Fibroblast of skin of right biceps (primary cell): ENCODE measurements at places on chromosomes 7 and 10.
A peak's percentile ranks its signal among the peaks of the same experiment; 100 is the strongest.

- no peak for DNase-seq
These were observed 23.5 kb downstream of the CPEB3 start for GRCh38 chr10:92267343-92267742.

DNA sequence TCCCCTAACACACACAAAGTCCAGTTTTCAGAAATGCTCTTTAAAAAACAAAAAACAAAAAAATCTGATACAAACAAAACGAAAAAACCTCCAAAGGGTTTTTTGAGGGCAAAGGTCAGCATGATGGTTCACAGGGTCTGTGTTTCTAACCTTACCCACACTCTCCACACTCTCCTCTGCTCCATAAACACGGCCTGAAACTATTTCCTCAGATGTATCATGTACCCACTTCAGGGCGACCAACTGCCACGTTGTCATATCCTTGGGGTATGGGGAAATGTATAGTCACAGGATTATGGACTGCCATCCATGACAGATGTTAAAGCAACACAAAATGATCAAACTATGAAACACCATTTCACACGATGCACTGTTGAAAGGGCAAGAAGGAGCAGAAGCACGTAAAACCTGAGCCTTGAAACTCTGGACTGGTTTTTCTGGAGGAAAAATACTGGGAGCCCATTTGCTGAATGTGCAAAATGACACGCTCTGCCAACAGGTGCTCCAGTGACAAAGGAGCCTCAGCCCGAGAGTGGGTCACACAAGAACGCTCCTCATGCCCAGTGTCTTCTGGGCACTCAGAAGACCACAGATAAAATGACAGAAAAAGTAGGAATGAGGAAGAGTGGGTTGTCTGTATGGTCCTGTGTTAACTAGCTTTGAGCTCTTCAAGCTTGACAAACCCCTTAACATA lies 15.8 kb downstream of the NAPEPLD start:
- no peak for DNase-seq

- DNase-seq = peak; percentile 14
These were observed 60.4 kb downstream of the ADD3 start for GRCh38 chr10:110067960-110068770.

- DNase-seq = peak; percentile 45
These were observed 171.5 kb downstream of the AKR1D1 start for GRCh38 chr7:138247568-138248333.

DNA sequence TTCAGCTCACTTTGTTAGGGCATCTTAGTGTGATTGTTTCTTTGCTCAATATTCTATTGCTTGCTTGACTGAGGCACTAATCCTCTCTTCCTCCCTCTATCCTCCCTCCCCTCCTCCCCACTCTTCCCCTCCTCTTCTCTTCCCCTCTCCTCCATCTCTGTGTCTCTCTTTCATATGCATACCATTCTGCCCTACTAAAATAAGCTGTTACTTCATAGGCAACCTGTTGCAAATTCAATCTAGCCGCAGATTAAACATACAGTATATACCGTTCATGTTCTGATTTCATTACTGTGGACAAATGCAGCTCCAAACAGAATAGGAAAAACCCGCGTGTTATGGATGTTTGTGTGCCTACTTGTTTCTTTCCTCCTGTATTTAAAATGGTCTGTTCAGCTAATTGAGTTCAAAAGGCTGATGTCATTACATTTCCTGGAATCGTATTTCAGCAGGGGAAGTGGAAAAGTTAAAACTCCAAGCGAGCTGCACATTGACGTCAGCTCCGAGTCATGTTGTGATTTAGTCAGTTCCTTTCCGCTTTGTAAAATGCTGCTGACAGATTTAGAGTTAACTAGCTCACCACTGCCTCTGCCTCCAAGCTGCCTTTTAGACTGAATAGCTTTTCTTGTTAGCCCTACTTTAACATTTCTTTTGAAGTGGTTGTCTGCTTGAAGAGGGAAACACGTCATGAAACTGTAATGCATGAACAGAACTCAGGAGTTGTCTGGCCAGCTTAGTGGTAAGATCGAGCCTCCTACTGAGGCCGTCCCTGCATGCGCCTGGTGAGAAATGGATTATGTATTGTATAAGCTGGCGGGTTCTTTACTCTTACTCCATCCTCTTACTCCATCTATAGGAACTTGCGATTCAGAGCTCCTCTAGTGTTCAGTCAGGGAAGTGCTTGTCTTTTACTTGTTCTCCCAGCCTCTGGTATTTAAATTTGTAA lies 69.0 kb downstream of the CREM start:
- peak; percentile 97 for DNase-seq

GRCh38 chr7:24029068-24029467 lies 254.9 kb upstream of the NPY start:
- DNase-seq = no peak

DNA sequence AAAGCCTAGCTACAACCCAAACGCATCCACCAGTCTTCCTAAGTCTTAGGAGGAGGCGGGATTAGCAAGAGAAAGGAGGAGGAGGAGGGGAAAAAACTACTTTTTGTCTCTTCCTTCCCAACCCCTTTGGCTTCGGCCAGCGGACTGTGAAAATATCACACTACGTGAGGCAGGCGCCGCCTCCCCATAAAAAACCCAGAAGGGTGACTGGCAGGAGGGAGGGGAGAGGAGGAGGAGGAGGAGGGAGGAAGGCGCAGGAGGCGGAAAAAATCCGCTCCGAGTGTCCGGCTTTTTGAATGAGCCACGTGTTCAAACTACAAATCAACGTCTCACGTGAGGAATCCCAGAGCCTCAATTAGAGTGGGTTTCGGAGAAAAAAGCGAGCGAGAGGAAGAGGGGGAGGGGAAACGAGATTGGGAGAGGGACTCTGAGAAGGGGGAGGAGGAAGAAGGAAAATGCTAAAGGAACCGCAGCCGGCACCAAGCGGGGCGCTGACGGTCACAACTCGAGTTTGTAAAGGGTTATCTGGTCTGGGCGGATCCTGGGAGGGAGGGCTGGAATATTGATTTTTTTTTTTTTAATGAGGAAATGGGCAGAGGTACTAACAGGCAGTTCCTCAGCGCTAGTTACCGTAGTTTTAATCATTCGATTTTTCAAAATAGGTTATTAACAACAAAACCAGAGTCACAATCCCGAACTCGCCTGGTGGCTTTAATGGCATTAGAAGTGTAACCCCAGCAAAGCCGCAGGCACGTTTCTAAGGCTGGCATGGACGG lies at the start of gene IGF2BP3:
TSS of gene IGF2BP3 (minus strand) at position 162 of the 776 bp plus-strand sequence. CDS start 381 bp downstream, outside the sequence.
- peak; percentile 99 for DNase-seq

DNA sequence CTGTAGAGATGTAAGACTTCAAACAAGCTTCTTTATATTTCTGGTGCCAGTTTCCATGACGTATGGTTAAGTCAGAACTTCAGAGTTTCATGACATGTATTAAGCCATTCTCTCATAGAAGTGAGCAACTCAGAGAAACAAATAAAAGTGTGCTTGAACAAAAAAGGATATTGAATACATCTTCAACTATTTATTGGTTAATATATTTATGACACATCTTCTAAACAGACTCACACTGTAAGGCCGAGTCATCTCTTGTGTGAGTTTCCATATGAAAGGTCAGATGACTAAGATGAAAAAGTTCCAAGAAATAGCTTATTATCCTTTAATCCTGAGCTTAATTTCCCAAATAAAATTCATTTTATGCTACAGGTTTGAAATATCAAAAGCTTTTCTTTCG lies 105.5 kb upstream of the CSTF2T start:
- peak; percentile 69 for DNase-seq

- DNase-seq = no peak
These were observed 12.6 kb downstream of the USP6NL start for GRCh38 chr10:11598712-11599397.

DNA sequence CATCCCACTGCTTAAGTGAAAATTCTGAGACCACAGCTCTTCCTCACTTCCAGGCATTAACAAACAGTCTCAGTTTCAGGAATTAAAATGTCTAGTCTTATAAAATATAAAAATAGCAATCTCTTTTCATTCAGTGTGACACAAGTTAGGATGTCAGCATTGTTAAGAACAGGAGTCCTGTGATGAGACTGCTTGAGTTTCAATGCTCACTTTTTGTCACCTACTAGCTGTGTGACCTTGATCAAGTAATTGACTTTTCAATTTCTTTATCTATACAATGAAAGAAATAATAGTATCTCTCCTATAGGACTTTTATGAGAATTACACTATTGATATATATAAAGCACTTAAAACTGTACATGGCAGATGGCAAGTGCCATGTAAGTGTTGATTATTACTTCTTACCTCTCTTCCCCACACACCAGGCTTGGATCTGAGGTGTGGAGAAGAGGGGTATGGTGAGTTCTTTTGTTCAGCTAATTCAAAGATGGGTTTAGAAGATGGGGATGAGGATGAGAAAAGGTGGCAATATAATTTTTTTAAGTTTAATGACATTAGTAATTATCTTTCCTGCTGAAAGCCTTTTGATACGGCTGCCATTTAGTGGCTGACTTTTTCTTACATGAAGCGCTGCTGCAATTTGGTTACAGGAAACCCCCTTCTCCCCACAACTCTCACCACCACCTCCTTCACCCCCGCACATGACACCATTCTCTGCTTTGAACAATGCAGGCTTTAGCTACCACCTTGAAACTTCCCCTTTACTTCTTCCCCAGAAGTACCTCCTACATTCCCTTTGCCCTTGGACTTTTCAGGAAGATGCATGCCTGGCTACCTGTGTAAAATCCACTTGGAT lies 20.8 kb upstream of the HYAL4 start:
- no peak for DNase-seq

GRCh38 chr7:79284211-79284610 lies 169.3 kb downstream of the MAGI2 start:
- peak; percentile 61 for DNase-seq

GRCh38 chr7:129089521-129090212 lies 34.8 kb upstream of the TNPO3 start:
- no peak for DNase-seq

GRCh38 chr10:22370320-22370719 lies 25.0 kb downstream of the SPAG6 start:
- DNase-seq = no peak

DNA sequence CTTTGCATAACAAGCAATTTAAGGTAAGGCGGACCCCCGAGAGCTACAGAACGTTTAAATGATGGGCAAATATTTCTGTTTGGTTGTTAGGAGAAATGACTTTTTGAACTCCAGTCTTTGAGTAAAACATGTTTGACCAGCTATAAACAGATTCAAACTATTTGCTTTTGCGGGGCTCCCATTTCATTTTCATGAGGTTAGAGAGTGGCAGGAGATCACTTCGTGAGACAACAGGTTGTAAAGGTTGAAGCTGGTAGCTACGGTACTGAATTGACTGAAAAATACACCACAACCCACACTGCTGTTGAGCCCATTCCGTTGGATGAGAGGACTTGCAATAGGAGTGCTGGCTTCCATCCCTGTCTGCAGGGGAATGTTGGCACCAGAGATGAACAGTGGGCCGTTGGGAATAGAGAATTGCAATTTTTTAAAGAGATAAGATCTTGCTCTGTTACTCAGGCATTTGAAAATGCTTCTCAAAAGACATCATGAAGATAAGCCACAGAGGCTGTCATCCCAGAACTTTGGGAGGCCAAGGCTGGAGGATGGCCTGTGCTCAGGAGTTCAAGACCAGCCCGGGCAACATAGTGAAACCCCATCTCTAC lies 65.7 kb upstream of the CARD11 start:
- no peak for DNase-seq

- DNase-seq = no peak
These were observed 144.6 kb upstream of the COL1A2 start for GRCh38 chr7:94250124-94250523.

- DNase-seq = no peak
These were observed 179.7 kb downstream of the HGF start for GRCh38 chr7:81590131-81590530.

- no peak for DNase-seq
These were observed at the start of gene MYO1G for GRCh38 chr7:44978511-44979366. Gene MYO1G (minus strand): TSS chr7:44979015. CDS start chr7:44978961, 54 bp downstream.

GRCh38 chr10:128622706-128623105 lies 496.5 kb upstream of the MKI67 start:
- no peak for DNase-seq

GRCh38 chr7:38070718-38071117 lies 107.3 kb upstream of the STARD3NL start:
- peak; percentile 0 for DNase-seq

- no peak for DNase-seq
These were observed 82.7 kb downstream of the RPS24 start for GRCh38 chr10:78116361-78116760.

- peak; percentile 24 for DNase-seq
These were observed 84.2 kb upstream of the MKI67 start for GRCh38 chr10:128210215-128211063.

GRCh38 chr10:15123749-15124184 lies 26.6 kb downstream of the RPP38 start:
- peak; percentile 76 for DNase-seq

DNA sequence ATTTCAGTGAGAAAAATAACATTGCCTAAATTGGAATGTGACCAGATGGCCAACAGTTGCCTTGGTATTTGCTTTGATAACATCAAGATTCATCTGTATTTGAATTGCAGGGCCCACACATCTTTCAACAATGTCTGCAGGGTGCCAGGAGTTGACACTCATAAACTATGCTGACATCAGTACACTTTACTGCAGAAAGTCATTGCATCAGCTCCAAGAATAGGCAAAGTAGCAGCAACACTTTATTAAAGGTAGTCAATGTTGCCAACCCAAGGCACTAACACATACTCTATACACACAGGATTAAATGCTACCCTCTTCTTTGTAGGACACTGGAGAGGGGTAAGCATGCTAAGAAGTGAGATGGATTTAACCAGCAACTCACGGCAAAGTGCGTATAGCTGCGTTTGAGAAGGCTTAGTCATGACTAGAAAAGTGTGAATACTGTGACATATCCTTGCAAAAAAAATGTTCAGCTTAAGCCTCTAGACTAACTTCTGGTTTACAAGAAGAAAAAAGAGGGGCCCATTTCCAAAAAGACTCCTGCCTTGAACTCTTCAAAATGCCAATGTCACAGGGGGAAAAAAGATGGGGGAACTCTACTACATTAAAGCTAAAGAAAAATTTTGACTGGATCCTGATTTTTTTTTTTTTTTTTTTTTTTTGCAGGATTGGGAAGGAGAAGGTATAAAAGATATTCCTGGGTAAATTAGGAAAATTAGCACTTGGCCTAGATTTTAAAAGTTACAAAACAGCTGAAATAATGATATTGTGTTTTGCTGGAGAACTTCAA lies 2.2 kb downstream of the BBIP1 start:
- peak; percentile 88 for DNase-seq

DNA sequence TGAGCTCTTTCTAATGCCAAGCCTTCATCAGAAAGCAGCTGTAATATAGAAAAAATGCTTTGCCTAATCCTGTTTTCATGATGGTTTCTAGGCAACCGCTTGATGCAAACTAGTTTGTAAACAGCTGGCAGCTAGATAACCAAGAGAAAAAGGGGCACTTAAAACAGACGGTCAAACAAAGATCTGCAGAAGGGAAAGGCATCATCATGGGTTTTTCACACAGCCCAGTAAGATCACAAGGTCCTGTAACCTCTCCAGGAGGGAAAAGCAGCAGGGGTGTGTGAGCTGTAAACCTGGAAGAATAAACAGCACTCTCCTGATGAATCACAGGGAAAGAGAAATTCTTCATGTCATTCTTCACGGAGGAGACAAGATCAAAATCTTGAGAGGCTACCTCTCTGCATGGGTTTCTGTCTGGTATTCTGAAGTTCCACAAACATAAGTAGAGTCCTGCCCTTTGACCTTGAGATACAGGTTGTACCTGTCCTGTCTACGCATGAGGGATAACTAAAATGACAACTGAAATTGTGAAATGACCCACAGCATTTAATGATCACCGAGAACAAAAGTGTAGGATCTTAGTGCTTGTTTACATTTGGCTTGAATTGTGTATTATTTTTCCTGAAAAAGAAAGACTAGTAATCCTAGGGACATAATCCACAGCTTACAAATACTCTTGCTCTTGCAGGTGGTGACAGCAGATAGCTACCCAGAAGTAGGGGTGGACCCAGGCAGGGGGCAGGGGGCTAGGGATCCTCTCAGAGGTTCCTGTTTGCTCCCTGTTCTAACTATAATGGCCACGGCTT lies 48.0 kb downstream of the CREB3L2 start:
- peak; percentile 69 for DNase-seq
